Ecto neural progenitor cell (in vitro differentiated cells): ENCODE measurements at places on chromosomes 1 and 21.

GRCh38 chr1:167463875-167464575 is 54.3 kb downstream of the CD247 start:
- no peak for DNase-seq

- DNase-seq: no peak
Measured at GRCh38 chr1:29156543-29157268, 25.0 kb downstream of the SRSF4 start.

DNA sequence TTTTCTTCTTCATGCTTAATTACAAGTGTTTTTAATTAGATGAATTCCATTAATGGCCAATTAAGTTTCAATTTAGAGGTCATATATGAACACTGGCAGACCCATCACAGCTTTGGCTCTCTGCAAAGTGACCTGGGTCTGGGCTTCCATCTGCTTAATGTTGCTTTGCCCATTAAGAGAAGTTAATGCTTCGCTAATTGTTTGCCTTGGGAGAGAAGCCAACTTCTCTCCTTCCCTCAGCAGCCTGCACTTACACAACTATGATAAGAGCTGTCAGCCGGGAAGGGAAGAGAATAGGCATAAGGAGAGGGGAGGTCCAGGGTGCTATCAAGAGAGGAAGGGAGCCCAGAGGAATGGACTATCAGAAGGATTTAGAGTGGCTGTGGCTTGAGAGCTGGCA is 29.0 kb upstream of the CCDC190 start:
- no peak for DNase-seq

GRCh38 chr1:203638950-203639349 is 12.3 kb downstream of the ATP2B4 start:
- DNase-seq: no peak

GRCh38 chr1:92291372-92291999 is 7.3 kb downstream of the GLMN start:
- no peak for DNase-seq

GRCh38 chr1:169753549-169753948 is 19.7 kb upstream of the SELE start:
- DNase-seq: no peak
